Inflammatory macrophage (primary cell): ENCODE measurements at places on chromosomes 3 and 15.

GRCh38 chr15:82312586-82313349 lies 36.5 kb downstream of the GOLGA6L10 start:
- DNase-seq = no peak

- no peak for DNase-seq
These were observed 8.5 kb downstream of the UACA start for GRCh38 chr15:70754862-70755261.

GRCh38 chr3:108473711-108474110 lies 36.7 kb downstream of the MYH15 start:
- no peak for DNase-seq

DNA sequence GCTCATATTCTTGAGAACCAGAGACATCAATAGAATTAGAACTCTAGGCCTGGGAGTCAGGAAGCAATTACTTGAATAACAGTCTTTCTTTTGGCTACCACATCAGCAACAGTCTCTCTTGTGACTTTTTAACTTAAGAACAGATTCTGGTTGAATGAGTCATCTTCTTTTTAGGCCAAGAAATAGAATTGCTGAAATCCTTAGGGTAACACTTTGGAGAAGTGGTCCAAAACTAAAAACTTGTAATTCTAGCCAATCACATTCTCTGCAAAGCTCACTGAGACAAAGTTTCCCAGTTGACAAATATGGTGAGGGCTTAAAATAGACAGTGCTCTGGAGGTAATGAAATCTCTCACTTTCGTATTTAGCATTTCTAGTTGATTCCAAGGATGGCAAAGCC lies 238.0 kb downstream of the SHOX2 start:
- DNase-seq = no peak

GRCh38 chr15:75335313-75335704 lies 554 bp upstream of the COMMD4 start:
- DNase-seq = no peak

DNA sequence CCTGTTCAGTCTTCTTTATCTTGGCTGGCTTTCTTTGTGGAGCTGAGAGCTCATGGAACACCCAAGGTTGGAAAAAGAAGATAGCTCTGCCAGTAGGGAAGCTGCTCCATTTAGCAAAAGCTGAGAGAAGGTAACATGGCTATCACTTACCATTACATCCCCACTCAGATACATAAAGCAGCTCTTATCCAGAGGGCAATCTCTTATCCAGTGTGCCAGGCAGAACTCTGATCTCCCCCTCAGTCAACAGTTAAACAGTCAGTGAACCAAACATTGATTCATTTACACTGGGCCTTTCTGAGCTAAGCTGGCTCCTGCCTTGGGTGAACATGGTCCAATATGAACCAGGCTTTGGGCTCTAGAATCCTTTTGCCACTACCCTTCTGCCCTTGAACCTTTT lies 624.2 kb downstream of the NTRK3 start:
- DNase-seq = no peak
